Activated CD4-positive, alpha-beta T cell treated with anti-CD3 and anti-CD28 coated beads, Interleukin-2, amount 10 ng/mL, durations not matched to agents 7 days and 5 days (primary cell): ENCODE measurements at places on chromosomes 7 and 10.

GRCh38 chr10:74871595-74872382 lies 45.4 kb downstream of the KAT6B start:
- DNase-seq = peak; percentile 24

- DNase-seq = no peak
Observed at GRCh38 chr10:34154383-34154900, 660.7 kb downstream of the PARD3 start.

GRCh38 chr10:102815790-102816549 lies 21.2 kb downstream of the CYP17A1 start:
- DNase-seq = no peak

DNA sequence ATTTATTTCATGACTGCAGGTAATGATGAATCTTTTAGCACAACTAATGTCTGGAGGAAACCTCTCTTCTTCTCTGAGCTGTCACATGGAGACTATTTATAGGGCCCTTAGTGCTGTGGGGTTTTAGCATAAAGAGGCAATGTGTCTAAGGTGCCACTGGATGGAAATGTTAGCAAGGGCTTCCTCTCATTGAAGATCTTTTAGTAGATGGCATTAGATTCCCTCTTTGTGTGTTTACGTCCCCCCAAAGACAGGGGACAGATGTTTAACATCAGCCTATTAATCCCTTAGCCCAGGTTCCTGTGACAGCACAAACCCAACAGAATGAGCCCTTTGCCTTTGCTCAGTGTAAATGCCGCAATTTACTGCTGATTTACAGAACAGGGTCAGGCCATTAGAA lies 208.6 kb downstream of the SKAP2 start:
- DNase-seq = no peak

GRCh38 chr7:56479748-56480147 lies 363.5 kb upstream of the NUPR2 start:
- DNase-seq = no peak

- no peak for DNase-seq
Observed at GRCh38 chr10:100826661-100826982, 81.2 kb downstream of the PAX2 start.

DNA sequence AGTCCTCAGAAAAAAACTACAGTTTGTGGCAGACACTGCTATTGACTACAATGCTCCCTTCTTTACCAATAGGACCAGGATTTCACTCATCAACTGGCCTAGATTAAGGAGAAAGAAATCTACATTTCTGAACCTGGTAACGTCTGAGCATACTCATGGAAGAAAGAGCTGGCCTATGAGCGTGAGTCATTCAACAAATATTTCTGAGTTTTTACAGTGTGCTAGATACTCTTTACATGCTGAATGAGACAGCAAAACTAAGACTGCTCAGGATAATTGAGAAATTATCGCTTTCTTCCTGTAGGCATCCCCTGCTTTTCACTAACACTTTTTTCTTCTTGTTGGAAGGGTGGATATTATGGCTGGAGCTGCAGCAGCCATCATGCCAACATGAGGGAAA lies 609.7 kb downstream of the TNS3 start:
- DNase-seq = no peak

- DNase-seq = no peak
Observed at GRCh38 chr10:80702143-80702542, 164.4 kb downstream of the SH2D4B start.

DNA sequence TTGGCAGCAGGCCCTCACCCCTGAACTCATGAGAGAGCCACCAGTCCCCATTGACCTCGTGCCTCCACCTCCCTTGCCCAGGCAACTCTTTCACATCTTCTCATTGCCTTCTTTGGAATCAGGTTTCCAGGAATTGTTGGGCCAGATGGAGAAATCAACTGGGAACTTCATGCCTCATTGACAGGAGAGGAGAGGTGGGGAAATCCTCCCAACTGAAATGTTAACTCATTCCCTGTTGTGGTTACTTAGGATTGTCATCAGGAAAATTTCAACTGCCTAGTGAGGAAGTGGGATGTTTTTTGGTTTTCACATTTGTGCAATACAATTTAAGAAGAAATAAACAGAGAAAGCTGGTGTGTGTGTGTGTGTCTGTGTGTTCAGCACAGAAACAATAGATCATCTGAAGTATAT lies 106.6 kb upstream of the INHBA start:
- DNase-seq = no peak

- DNase-seq = no peak
Observed at GRCh38 chr7:105122619-105123018, 108.6 kb downstream of the KMT2E start.

GRCh38 chr7:37480041-37481031 lies 31.7 kb upstream of the ELMO1 start:
- no peak for DNase-seq

- DNase-seq = no peak
Observed at GRCh38 chr7:159105066-159105780, 39.4 kb downstream of the VIPR2 start.

- DNase-seq = no peak
Observed at GRCh38 chr10:111086574-111086973, 9.7 kb downstream of the ADRA2A start.

DNA sequence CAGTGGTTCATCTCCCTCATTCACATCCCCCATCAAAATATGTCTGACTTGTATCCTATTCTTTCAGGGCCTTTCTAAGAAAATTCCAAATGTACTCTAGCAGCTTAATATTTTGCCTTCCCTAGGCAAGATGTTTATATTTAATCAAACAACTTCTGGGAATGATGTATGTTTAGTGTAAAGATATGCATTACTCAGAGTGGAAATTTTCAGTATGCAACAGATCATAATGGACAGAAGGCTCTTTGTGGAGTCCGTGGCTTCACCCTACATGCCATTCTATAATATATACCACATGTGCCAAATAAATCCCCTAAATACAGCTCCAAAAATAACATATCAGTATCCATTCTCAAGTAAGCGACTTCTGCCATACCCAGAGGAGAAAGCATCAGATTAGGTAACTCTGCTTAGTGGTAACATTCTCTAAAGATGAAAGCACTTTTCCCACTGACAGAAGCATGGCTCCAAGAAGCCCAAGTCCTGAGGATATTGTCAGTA lies 316.6 kb downstream of the KCNMA1 start:
- no peak for DNase-seq

- no peak for DNase-seq
Observed at GRCh38 chr10:129233351-129234148, 233.5 kb upstream of the MGMT start.

- DNase-seq = no peak
Observed at GRCh38 chr10:108586424-108586823, 1336.9 kb downstream of the XPNPEP1 start.

DNA sequence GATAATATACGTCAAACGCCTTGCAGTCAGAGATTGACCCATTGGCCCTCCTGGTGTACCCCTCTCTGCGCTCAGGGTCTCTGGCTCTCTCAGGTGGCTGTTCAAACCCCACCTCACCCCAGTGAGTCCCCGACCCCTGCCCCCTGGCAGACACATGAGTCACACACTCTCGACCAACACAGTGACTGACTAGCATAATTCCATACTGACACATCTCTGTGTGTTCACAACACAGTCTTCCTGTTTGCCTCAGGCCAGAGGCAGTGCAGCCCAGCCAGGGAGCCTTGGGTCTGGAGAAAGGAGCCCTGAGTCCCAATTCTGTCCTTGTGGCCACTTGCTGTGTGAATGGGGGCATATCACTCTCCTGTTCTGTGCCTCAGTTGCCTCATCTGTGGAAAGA lies 40.1 kb downstream of the PALD1 start:
- no peak for DNase-seq

DNA sequence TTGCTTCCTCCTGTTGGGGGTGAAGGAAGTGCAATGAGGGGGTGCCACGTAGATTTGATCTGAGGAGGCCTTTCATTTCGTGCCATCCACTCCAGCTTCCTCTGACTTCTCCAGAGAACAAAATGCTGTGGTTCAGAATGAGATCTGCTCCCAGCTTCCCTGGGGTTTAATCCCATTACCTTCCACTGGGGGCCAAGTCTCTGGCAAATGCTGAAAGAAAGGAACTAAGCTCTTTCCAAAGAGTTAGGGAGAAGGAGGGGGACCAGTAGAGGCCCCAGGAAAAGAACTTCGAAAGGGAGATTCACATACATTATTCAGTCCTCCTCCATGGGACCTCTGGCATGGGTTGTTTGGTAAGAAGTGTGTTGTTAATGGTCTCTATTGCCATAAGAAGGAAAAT lies 727.0 kb downstream of the TYW1 start:
- no peak for DNase-seq

DNA sequence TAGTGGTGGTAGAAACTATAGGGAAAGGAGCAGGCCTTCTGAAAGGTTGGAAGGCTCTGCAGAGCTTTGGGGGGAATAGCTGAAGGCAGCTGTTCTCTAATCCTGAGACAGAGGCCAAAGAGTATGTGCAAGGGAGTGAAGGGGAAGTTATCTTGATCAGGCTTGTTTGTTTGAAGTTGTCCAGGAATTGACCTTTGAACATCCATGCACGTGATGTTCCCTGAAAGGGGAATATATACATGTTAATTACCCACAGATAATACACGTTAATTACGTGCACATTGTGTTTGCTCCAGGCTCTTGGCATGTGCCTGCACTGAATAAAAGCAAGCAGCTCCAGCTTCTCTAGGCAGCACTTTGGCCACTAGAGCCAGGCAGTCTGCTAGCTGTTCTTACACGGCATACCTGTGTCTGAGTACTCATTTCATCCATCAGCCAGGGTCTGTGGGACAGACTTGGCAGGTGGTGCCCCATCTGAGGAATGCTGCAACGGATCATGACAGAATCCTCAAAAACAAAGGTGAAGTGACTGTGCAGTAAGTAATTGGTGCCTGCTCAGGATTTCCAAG lies 18.0 kb upstream of the STARD3NL start:
- no peak for DNase-seq

DNA sequence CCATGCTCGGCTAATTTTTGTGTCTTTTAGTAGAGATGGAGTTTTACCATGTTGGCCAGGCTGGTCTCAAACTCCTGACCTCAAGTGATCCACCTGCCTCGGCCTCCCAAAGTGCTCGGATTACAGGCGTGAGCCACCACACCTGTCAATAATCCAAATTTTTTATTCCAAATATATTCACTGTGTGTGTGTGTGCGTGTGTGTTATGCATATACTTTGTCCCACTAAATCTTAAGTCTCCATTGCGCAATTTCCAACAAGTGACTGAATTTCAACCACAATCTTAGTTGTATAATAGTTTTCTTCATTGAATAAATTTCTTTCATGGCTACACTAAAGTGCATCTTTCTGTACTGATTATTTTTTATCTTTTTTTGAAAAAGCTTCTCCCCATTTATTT lies 2.7 kb downstream of the KRIT1 start:
- no peak for DNase-seq

DNA sequence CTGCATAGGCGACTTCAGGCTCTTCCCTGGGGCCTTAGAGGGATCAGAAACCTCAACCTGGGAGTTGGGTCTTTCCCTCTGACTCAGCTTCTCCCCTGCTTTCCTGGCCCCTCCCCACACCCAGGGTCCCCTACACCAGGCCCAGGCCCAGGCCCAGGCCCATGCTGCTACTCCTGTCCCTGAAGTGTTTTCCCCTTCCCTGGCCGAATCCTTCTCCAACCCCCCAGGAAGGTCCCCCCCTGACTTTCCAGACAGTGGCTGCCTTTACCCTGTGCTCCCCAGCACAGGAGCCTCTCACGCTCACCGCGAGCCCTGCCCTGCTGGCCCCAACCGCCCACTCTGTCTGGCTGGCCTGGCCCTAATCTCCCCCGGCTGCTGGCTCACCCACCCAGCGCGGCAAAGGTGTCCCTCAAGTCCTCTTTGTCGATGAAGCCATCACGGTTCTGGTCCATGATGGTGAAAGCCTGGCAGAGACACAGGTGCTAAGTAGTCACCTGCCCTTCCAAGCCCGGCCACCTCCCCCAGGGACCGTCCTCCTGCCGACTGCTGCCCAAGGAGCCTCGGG lies 6.4 kb downstream of the MYL10 start:
- DNase-seq = no peak

GRCh38 chr10:5563991-5564536 lies 39.3 kb downstream of the CALML3 start:
- DNase-seq = peak; percentile 67

GRCh38 chr10:24467136-24467535 lies 256.6 kb downstream of the ARHGAP21 start:
- no peak for DNase-seq

DNA sequence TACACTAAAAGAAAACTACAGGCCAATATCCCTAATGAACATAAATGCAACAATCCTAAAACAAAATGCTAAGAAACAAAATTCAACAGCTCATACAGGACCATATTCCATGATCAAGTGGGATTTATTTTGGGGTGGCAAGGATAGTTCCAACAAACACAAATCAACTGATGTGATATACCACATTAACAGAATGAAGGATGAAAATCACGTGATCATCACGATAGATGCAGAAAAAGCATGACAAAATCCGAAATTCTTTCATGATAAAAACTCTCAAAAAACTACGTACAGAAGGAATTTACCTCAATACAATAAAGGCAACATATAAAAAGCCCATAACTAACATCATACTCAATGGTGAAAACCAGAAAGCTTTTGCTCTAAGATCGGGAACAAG lies 124.0 kb downstream of the RELN start:
- DNase-seq = no peak

GRCh38 chr7:46569133-46569465 lies 648.0 kb upstream of the IGFBP3 start:
- no peak for DNase-seq

GRCh38 chr10:119705434-119705831 lies 20.4 kb upstream of the INPP5F start:
- peak; percentile 25 for DNase-seq

- DNase-seq = no peak
Observed at GRCh38 chr7:99127636-99128035, 16.3 kb downstream of the SMURF1 start.

GRCh38 chr10:86945361-86946212 lies 11.8 kb downstream of the MMRN2 start:
- DNase-seq = no peak

DNA sequence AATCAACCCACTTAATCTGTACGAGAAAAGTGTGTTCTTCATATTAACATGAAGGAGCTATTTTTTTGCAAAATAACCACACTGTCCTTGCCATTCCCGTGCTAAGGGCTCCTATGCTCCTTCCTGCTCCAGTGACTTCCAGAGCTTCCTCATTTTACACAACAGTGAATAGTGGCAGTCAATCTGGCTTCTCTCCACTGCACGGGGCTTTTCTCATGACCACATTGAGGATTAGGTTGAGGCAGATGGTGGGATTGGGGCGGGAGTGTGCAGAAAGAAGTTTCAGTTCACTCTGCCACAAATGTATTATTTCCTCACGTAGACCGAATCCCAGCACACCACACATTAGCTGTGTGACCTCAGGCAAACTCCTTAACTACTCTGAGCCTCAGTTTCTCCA lies 235.1 kb downstream of the ARHGAP12 start:
- DNase-seq = no peak

DNA sequence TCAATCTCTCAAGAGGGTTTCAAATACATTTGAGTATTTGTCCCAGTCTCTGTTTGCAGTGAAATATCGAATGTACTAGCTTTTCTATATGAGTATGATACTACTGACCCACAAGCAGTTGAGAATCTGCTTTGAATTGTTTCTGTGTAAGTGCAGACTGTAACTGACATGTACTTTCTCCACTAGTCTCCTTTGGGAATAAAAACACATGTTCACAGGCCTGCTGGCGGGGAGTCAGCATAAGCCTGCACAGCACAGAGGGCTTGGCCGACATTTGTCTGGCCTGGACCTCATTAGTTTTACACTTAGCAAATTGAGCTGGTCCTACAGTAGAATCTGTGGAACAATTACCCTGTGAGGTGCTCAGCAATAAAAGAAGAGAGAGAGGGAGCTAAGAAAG lies 72.6 kb downstream of the ITGB8 start:
- DNase-seq = no peak

- peak; percentile 80 for DNase-seq
Observed at GRCh38 chr7:50307368-50308032, 3.0 kb downstream of the IKZF1 start.

GRCh38 chr10:77628906-77629730 lies 8.5 kb downstream of the KCNMA1 start:
- DNase-seq = no peak
